Thoracic aorta (tissue), 2 donors: ENCODE measurements at places on chromosomes 4 and X.

- no peaks in the 10 kb centered on the region for H3K36me3 ChIP-seq
- no peak overlapping the region for H3K27ac ChIP-seq
- H3K4me1 ChIP-seq: no peaks in the 10 kb centered on the region
- no peak for DNase-seq
Observed at GRCh38 chrX:22278375-22278774, 5.7 kb downstream of the CBLL2 start.

- no peak for DNase-seq
- no peaks in the 10 kb centered on the region for H3K4me1 ChIP-seq
- H3K27ac ChIP-seq: no peak overlapping the region
- no peaks in the 10 kb centered on the region for H3K27me3 ChIP-seq
Observed at GRCh38 chr4:72629540-72629939, 60.5 kb upstream of the ADAMTS3 start.

- H3K27ac ChIP-seq: no peak overlapping the region
- no peaks in the 10 kb centered on the region for H3K27me3 ChIP-seq
- H3K4me1 ChIP-seq: peaks cover 10% of the 10 kb centered on the region
- no peaks in the 10 kb centered on the region for H3K36me3 ChIP-seq
Observed at GRCh38 chr4:16573739-16574138, 324.7 kb downstream of the LDB2 start.

DNA sequence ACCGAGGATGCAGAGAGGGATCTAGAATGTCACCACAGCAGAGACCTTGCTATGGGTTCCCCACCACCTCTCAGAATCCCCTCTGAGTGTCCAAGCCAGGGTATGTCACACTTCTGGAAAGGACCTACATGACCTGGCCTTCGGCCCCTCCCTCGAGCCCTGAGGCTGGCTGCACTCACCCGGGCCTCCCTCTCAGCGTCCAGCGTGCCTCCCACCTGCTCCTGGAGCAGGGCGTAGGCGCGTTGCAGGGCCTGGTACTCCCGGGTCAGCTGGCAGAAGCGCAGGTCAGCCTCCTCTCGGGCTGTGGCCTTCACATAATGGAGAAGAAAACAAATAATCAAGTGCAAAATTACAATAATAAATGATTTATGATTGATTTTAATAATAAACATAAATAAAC is 43.9 kb upstream of the C4orf50 start:
- H3K27ac ChIP-seq: no peak overlapping the region
- DNase-seq: no peak
- H3K4me3 ChIP-seq: no peak overlapping the region
- H3K27me3 ChIP-seq: no peaks in the 10 kb centered on the region

DNA sequence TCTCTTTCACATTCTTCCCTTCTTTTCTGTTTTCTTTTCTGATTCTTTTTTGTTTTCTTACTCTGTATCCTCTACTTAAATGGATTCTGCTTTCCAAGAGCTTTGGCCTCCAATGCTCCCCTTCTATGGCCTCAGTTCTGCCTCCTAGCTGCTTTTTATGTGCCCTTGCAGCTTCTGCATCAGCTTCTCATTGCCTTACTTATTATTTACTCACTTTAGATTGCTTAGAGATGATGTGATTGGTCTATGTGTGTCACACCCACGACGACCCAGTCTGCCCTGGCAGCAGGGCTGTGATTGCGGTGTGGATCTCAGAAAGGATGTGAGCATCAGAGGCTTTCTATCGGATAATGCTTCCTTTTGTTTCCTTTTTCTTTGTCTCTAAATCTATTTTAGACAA is 71.8 kb upstream of the SMARCA5 start:
- no peak for DNase-seq
- no peak overlapping the region for H3K27ac ChIP-seq
- peaks cover 36% of the 10 kb centered on the region for H3K4me1 ChIP-seq
- H3K4me3 ChIP-seq: no peak overlapping the region
- peaks cover 7% of the 10 kb centered on the region for H3K36me3 ChIP-seq

GRCh38 chrX:83260288-83260687 is 247.8 kb upstream of the POU3F4 start:
- H3K27ac ChIP-seq: no peak overlapping the region
- no peaks in the 10 kb centered on the region for H3K27me3 ChIP-seq
- H3K4me3 ChIP-seq: no peak overlapping the region
- H3K4me1 ChIP-seq: no peaks in the 10 kb centered on the region
- H3K36me3 ChIP-seq: no peaks in the 10 kb centered on the region
- no peak for DNase-seq

- DNase-seq: no peak
- H3K27me3 ChIP-seq: no peaks in the 10 kb centered on the region
- no peak overlapping the region for H3K27ac ChIP-seq
- H3K4me1 ChIP-seq: no peaks in the 10 kb centered on the region
Observed at GRCh38 chrX:19761554-19762295, 125.7 kb downstream of the SH3KBP1 start.

DNA sequence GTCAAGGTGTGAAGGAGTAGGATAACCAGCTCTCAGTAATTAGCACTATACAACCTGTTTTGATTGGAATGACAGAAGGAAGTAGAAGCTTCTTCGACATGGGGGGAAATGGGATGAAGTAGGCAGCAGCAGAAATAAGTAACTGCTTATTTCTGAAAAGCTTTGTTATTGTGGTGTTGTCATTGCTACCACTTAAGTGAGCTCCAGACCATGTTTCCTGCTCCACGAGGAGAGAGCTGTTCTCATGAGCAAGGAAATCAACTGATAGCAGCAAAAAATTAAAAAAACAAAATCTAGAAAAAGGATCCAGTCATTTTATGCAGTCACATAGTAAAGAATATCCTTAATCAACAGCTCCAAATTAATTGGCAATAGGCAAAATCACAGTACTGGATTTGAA is 106.1 kb upstream of the TLL1 start:
- no peak for DNase-seq
- H3K27ac ChIP-seq: no peak overlapping the region
- H3K27me3 ChIP-seq: no peaks in the 10 kb centered on the region
- H3K4me1 ChIP-seq: no peaks in the 10 kb centered on the region
- no peaks in the 10 kb centered on the region for H3K36me3 ChIP-seq
- no peak overlapping the region for H3K4me3 ChIP-seq

DNA sequence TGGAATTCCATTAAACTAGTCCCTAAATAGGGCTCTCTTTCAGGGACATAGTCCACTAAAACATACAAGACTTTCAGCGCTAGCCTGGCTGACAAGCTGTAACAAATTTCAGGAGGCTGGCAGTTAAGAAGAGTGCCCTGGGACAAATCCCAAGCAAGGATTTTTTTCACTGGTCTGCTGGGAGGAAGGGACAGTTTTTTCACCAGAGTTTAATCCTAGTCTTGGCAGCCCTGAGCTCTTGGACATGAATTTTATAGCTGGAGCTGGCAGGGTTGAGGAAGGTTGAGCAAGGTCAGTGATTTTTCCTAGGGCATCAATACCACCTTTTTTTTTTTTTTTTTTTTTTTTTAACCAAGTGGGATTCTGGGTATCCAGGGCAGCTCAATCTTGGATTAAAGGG is 184.4 kb downstream of the SH2D1A start:
- no peaks in the 10 kb centered on the region for H3K4me1 ChIP-seq
- H3K27ac ChIP-seq: no peak overlapping the region
- no peak overlapping the region for H3K4me3 ChIP-seq
- DNase-seq: no peak
